Stimulated activated CD8-positive, alpha-beta memory T cell treated with anti-CD3 and anti-CD28 coated beads, Interleukin-7, amount 100 ng/mL, for 1 hour (primary cell): ENCODE measurements at places on chromosomes 12 and 14.

DNA sequence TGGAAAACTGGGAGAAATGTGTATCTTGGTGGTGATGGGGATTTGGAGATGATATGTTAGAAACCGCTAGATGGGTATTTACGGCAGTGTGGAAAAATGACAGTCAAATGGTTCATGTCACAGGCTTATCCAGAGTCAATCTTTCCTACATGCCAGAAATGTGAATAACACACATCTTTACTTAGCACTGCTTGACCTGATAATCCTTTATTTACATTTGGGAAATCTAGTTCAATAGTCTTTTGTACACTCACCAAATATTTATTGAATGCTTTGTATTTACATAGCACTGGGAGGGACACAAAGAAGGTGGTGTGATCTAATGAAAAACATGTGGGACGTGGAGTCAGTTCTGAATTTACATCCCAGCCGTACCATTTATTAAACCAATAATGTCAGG, 208.2 kb downstream of the DIO2 start:
- no peak for DNase-seq

- no peak for DNase-seq
Observed at GRCh38 chr14:75459099-75459741, 31.4 kb downstream of the JDP2 start.

GRCh38 chr14:92680781-92681650, 67.4 kb downstream of the LGMN start:
- DNase-seq: peak; percentile 52

DNA sequence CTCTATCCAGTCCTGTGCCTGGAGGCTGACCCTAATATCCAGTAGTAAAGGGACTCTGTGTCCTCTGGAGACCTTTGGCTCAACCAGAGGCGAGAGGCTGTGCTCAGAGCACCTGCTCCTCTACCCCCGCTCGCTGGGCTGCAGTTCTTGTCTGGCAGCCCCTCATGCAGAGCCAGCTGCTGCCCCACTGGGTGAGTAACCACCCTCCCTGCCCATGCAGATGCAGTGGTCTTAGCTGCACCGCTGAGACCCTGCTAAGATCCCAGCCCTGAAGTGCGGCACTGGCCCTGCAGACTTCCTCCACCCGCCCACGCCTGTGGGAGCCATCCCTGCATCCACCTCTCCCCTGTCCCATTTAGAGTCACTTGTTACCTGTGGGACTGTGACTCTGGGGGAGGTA, 347.5 kb upstream of the SFSWAP start:
- no peak for DNase-seq

- no peak for DNase-seq
Observed at GRCh38 chr14:61335671-61336275, 14.4 kb downstream of the PRKCH start.

DNA sequence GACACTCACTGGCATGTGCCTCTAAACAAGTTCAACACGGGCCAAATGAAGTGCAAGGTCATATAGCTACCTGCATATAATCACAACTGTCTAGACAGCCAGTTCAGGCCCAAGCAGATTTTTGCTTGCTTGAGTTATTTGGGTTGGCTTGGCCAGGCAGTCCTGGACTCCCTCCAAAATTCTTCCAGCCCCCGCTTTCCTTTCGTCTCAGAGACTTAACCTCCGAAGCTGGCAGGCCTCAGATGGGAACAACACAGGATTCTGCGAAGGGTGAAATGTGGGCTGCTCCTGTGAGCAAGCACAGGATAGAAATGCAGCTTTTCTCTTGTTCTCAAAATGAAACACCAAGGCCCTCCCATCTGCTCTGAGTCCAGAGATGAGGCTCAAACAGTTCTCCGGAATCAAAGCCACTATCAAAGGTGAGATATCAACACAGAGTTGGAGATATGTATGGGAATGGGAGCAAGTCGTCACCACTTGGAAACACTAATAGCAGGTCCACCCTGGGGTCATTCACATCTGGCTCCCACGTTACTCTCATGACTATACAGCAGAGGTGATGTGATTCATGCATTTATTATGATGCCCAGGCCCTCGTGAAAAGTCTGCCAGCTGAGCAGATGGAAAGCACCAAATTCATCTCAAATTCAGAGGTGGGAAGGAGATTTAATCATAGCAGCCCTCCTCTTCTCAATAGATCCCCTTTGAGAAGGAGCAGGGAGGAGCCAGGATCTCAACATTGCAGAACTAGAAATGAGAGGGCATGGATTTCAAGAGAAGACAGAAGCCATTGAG, 389.8 kb downstream of the NUAK1 start:
- no peak for DNase-seq

GRCh38 chr12:42463671-42464070, 125.9 kb downstream of the PRICKLE1 start:
- DNase-seq: no peak

DNA sequence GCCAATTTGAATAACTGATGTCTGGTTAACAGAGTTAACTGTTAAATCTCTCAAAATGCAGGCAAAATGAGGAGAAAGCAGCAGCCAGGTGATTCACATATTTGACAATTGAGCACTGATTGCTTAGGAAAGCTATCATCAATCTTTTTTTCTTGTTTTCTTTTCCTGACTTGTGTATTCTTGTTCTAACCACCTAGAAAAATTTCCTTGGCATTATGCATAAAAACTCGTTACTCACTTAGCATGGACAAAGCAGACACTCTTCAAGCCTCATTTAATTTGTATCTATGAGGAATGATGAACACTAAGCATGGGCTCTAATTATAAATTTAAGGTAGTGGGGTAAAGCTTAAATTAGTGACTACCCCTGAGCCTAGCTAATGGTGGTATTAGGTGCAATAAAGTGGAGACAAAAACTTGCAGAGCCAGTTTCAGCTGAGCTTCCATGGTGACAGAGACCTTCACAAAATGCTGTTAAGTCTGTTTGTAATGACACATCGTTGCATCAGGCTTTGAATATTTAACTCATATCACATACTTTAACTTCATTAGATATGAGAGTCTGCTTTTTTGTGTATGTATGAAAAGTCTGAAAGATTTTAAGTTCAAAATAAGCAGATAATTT, 52.0 kb downstream of the RASSF9 start:
- no peak for DNase-seq
